COR-L47 (cell line): ENCODE measurements at places on chromosomes 7 and 10.

- DNase-seq, result no peak
These were observed 36.8 kb upstream of the HABP2 start for GRCh38 chr10:113516061-113516460.

DNA sequence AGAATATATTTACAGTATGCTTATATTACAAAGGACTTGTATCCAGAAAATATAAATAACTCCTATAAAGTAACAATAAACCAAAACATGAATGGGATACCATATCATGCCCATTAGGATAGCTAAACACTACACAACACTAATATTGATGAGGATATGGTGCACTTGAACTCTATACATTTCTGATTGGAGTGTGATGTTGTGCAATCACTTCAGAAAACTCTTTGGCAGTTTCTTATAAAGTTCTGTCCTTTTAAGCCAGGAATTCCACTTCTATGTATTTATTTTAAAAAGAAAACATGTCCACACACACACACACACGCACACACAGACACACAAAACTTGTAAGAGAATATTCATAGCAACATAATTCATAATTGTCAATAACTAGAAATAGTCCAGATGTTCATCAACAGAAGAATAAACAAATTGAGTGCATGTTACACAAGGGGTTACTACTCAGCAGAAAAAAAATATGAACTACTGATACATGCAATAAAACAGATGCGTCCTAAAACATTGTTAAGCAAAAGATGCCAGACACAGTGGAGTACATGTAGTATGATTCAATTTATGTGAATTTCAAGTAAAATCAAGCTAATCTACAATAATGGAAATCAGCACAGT is 416.0 kb downstream of the PLXDC2 start:
- DNase-seq, result no peak

- no peak for DNase-seq
These were observed 14.1 kb upstream of the TMEM72 start for GRCh38 chr10:44897049-44897448.

DNA sequence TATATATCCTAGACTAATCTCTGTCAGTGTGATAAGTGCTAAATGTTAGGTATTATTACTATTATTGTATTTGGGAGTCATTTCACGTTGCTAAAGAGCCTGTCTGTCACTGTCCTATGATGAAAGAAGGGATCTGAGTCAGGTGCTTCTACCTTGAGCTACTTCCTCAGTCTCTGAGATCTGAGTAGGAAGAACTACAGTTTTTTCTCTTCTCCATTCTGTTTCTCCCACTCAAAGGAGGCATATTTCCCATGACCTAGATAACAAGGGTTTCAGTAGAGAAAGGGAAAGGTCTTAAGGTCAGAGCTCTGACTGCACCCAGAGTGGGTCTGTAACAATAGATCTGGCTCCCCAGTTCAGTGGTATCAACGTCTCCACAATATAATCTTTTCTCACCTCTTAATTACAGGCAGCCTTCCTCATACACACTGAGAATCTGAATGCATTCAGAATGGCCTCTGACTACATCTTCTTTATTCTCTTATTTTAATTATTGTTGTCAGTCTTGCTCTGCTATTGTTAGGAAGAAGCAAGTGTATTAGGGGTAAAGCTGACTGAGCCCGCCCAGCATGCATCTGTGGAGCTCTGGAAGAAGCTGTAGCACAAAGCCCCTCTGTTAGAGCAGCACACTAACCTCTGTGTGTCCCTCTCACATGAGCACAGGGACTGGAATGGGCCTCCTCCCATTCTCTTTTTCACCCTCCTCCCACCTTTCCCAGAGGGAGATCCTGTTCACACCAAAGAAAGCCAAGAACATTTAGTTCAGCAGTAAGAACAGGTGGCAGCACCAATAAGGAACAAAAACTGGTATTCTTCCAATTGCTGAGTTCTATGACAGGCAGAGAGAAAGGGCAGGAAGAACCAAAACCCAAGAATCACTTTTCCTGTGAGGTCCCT is 38.1 kb downstream of the USP54 start:
- DNase-seq, result peak; percentile 45

- no peak for DNase-seq
These were observed 29.5 kb upstream of the ARHGAP22 start for GRCh38 chr10:48634198-48634983.
